T47D (cell line): ENCODE measurements at places on chromosomes 3 and 15.

GRCh38 chr15:38714309-38715072 is 149.9 kb upstream of the RASGRP1 start:
- no peak for DNase-seq

DNA sequence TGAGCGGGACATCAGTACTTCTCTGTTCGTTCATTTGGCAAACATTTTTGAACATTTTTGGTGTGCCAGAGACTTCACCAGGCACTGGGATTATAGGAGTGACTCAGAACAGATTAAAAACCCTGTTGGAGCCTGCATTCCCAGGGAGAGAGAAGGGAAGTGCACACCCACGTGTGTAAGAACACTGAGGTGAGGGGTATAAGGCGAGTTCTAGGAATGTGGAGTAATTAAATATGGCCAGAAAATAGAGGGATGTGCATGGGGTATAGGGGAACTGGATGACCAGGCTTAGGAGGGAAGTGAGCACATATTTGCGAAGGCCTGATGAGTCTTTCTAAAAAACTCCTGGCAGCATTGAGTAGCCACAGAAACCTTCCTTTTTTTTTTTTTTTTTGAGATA is 401.2 kb upstream of the C2CD4B start:
- DNase-seq, result no peak

- DNase-seq, result no peak
These were observed 11.7 kb downstream of the HES1 start for GRCh38 chr3:194147679-194148078.

DNA sequence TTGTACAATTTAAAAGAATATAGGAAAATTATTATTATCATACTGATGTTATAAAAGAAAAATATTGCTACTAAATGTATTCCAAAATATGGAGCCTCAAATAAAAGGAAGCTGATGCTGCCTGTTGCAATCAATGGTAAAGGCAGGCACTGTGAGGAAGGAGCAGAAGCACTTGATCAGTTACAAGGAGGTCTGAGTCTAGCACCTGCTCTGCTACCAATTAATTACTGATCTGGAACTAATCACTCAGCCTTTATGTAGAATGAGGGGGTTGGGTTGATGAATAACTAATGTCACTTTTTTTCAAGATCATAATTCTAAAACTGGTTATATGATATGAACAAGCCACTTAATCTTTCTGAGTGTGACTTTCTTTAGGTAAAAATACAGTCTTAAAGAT is 5.5 kb downstream of the ADGRG7 start:
- no peak for DNase-seq

GRCh38 chr3:32603064-32603463 is 32.4 kb upstream of the DYNC1LI1 start:
- no peak for DNase-seq

GRCh38 chr15:67509918-67510317 is 11.0 kb upstream of the C15orf61 start:
- no peak for DNase-seq

DNA sequence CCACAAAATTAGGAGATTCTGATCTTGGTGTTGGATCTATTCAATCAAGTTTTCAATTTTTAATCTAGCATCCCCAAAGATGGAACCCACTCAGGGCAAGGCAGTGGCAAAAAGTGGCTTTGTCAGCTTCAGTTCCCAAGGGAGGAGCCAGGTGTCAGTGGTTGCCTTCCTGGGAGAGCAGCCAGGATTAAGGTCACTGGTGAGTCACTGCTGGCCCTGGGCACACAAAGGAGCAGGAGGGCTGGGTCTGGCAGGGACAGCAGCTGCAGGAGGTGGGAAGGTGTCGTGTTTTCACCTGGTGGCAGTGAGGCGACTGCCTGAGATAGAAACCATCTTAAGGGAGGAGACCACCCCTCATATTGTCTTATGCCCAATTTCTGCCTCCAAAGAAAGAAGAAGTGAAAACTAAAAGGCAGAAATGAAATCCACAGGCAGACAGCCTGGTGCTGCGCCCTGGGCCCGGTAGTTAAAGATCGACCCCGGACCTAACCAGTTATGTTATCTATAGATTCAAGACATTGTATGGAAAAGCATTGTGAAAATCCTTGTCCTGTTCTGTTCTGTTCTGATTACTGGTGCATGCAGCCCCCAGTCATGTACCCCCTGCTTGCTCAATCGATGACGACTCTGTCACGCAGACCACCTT is 5.9 kb upstream of the KLHL25 start:
- peak; percentile 58 for DNase-seq

DNA sequence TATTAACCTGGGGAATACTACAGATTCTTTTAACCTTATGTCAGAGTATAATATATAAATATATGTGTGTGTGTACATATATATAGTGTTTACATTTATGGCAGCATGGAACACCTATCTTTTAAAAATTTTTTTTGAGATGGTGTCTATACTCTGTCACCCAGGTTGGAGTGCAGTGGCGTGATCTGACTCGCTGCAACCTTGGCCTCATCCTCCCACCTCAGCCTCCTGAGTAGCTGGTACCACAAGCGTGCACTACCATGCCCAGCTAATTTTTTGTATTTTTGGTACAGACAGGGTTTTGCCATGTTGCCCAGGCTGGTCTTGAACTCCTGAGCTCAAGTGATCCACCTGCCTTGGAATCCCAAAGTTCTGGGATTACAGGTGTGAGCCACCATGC is 18.5 kb upstream of the ERICH6 start:
- no peak for DNase-seq

DNA sequence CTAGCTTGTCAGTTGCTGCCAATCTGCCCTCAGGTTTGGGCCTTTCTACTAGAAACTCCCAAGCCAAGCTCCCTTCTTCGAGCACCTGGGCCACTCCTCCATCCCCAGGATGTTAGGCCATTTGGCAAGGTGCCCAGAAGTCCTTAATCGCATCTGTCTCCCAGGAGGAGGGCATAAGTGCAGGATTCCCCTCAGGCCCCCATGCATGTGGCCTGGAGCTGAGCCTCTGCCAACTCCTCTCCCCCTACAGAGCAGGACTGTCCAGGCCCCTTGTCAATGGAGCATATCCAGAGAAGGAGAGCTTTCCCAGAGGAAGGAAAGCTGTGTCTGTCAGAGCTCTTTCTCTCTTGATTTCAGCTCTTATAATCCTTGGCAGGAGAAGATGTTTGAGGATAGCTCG is 182.6 kb upstream of the ROPN1 start:
- DNase-seq, result peak; percentile 5

- no peak for DNase-seq
These were observed 1121.2 kb downstream of the NSUN3 start for GRCh38 chr3:95184038-95184437.

- DNase-seq, result no peak
These were observed 176.4 kb downstream of the TNIK start for GRCh38 chr3:171283848-171284222.

GRCh38 chr3:45109771-45110508 is 36.2 kb downstream of the CDCP1 start:
- no peak for DNase-seq

DNA sequence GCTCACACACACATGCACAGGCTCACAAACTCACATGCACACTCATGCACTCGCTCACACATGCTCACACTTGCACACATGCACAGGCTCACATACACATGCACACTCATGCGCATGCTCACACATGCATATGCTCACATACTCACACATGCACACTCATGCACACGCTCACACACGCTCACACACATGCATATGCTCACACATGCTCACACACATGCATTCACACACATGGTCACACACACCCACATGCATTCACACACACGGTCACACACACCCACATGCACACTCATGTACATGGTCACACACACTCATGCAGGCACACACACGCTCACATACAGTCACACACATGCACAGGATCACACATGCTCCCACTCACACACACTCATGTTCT is 132.8 kb upstream of the SMAD3 start:
- DNase-seq, result no peak

DNA sequence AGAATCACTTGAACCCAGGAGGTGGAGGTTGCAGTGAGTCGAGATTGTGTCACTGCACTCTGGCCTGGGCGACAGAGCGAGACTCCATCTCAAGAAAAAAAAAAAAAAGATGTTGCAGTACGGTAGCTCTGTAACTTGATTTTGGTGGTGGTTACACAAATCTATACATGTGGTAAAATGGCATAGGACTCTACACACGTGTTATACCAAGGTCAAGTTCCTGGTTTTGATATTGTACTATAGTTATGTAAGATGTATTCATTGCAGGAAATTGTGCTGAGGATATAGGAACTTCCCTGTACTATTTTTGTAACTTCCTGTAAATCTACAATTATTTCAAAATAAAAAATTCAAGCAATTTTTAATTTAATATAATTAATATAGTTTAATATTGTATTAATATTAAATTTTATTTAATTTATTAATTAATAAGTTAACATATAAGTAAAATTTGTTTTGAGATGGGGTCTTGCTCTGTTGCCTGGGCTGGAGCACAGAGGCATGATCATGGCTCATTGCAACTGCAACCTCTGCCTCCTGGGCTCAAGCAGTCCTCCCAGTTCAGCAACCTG is 9.9 kb downstream of the MYD88 start:
- no peak for DNase-seq

DNA sequence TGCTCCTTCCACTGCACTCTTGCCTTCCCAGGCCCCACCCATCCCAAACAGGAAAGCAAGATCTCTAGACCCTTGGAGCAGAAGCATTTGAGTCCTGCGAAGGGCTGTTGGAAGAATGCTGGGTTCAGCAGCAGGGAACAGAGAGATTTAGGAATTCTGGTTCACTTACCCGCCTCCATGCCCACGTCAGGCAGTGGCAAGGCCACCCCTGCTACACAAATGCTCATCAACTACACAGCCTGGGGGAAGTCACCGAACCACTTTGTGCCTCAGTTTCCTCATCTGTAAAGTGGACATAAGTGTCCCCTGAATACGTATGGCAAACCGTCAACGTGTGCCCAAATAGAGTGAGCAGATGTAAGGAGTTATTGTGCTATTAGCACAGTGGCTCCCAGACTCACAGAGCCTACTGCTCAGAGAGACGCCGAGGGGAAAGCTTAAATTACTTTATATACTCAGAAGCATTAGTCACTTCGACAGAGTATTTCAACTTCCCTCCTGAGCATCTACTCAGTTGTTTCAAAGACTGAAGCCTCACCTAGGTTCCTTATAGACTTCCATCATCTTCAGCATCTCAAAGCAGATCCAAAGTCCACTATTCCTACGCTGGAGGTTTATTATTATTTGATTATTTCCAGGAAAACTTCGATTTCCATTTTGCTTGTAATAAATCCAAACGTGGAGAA is 905 bp downstream of the HOMER2 start:
- no peak for DNase-seq

DNA sequence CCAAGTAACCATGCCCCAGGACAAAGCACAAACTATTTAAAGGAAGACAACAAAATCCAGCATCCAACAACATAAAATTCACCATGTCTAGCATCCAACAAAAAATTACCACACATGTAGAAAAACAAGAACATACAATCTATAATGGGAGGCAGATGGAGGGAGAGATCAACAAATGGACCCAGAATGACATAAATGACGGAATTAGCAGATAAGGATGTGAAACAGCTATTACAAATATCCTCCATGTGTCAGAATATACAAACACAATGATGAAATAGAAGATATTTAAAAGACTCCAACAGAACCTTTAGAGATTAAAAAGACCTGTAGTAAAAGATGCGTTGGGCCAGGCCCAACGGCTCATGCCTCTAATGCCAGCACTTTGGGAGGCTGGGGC is 10.8 kb downstream of the LYSMD4 start:
- no peak for DNase-seq

DNA sequence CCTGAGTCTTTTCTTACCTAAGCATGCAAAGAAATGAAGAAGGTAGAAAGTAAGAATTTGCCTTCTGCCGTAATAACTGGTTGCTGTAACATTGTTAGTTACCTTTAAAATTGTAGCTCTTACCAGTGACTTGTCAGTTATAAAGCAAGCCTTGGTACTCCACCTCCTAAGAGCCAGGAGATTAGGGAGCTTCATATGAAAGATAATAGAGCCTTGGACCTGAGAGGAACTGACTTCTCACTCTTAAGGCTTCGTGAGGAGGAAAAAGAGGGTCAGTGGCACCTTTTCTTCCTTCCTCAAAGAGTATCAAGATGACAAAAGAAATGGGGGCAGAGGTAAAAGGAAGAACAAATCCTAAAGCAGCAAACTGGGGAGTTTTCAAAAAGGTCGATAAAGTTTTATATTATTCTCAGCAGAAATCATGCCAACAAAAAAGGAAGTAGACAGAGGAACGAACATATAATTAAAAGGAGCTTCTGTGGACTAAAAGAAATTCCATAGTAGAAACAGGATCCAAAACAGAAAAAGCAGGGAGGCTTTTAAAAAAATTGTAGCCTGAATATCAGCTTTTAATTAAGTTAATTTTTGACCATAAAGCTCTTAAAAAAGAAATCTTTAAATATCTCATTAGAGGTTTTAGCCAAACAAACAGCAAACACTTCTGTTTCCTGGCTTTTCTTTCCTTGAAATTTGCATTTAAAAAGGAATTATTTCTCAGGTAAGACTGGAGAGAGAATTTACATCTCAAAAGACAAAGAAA is 847.1 kb upstream of the ALCAM start:
- DNase-seq, result no peak

DNA sequence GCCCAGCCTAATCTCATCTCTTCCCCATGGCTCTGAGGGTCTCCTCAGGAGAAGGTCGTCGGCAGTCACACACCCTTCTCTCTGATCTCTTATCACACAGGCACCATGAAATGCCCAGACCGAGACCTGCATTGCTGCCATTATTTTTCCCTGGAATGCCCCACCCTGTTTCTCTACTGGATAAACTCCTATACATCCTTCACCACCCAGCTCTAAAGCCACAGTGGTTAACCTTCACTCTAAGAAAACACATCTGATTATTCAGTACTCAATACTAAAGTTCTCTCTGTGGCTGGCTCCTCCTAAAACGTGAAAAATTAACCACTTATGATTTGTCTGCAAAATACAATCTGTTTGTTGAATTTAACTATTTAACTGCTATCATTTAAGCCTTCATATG is 43.3 kb downstream of the RORA start:
- no peak for DNase-seq

DNA sequence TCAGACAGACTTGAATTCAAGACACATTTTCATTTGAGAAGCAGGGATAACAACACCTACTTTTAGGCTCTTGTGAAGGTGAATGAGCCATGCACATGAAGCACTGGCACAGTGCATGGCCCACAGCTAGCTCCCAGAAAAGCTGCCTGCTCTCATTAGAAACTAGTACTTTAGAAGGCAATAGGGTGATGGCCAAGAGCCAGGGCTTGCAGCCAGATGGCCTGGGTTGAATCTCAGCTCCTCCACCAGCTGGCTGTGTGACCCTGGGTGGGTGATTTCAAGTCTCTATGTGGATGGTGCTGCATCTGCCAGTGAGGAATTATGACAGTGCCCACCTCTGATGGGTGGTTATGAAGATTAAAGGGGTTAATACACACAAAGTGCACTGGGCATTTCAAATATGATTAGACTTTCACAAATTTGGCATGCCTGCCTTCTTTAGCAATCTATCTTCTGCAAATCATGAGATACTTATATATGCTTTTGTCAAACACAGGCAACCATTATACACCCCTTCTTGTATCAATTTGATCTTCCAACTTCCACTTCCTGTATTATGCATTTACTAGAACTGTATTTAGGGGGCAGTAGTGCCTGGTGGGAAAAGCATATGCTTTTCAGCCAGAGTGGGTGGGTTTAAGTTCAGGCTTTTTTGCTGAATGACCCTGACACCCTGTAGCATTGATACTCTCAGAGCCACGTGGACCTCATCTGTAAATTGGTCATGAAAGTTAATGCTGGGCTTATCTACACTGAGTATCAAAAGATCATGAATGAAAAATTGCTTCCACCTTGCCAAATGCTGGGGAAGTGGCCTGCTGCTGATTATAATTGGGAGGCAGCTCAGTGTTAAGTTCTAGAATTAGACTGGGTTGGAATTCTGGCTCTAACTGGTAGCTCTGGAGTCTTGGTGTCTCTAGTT is 34.7 kb upstream of the RBP1 start:
- DNase-seq, result no peak

- DNase-seq, result no peak
These were observed 5.6 kb downstream of the FEZF2 start for GRCh38 chr3:62367763-62368195.
